Pancreas (tissue), 10 donors: ENCODE measurements at places on chromosomes 12 and 14.
A peak's percentile ranks its signal among the peaks of the same experiment; 100 is the strongest.

GRCh38 chr12:119692997-119693396 is 25.1 kb downstream of the PRKAB1 start:
- DNase-seq, result no peak

- no peak for DNase-seq
Measured at GRCh38 chr14:64218344-64219240, 75.6 kb downstream of the ESR2 start.

DNA sequence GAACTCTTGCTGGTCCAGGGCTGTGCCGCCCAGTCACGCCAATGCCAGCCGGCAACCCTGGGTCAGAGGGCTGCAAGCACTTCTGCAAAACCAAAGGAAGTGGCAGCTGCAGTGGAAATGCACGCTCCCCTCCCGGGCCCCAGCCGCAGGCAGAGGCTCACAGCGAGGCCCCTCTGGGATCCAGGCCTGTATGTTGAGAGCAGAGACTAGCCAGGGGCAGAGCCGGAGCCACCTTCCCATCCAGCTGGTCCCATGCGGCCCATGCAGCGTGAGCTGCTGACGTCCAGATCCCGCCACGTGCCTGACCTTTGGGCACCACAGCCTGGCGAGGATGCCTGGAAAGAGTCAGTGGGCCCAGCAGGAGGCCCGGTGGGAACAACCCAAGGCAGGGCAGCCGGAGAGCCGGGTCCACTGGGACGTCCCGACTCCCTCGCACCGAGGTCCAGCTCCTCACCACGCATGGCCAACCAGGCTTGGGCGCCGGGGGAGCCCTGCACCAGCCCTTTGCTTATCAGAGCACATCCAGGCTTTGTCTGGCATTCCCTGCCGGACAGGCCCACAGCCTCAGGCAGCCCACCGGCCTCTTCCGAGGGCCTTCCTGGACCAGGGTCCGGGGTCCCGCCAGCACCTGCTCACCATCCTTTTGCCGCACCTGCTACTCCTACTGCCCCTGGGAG is 4.3 kb downstream of the GPR132 start:
- DNase-seq, result no peak

DNA sequence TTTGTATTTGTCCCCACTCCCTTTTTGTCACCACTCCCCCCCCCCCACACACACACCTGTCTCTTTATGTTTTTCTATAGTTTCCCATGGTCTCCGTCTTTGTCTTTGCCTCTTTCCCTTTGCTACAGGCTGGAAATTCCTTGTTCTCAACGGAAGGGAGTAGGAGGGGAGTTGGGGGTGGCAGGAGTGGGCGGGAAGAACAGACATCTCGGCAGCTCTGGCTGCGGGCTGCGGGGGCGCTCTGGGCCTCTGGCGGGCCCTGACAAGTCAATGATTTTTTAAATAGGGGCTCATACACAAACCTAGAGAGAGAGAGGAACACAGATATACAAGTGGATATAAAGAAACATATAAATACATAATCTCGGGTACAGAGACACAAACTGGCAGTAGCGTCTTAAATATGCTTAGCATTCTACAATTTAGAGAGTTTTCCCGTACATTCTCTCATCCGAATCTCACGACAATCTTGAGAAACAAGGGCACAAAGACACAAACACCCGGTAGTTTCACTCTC is 2.4 kb upstream of the NAB2 start:
- peak; percentile 58 for DNase-seq

DNA sequence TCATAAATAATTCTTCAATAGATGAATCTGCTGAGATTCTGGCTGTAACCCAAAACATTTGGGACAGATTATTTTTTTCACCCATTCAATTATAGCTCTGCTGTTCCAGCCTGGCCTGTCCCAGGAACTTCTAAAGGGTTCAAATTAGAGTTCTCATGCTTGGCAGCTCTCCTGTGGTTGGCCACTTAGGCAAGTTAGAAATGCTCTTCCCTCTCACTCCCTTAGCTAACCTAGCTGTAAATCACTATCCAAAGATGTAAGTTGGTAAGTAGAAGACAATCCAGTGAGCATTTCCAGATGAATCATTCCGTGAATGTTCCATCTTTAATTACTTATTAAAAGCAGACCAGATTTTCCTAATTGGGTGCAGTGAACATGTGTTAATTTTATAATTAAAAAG is 760.4 kb upstream of the TBX3 start:
- no peak for DNase-seq

GRCh38 chr14:92451245-92451644 is 62.3 kb upstream of the RIN3 start:
- DNase-seq, result no peak

DNA sequence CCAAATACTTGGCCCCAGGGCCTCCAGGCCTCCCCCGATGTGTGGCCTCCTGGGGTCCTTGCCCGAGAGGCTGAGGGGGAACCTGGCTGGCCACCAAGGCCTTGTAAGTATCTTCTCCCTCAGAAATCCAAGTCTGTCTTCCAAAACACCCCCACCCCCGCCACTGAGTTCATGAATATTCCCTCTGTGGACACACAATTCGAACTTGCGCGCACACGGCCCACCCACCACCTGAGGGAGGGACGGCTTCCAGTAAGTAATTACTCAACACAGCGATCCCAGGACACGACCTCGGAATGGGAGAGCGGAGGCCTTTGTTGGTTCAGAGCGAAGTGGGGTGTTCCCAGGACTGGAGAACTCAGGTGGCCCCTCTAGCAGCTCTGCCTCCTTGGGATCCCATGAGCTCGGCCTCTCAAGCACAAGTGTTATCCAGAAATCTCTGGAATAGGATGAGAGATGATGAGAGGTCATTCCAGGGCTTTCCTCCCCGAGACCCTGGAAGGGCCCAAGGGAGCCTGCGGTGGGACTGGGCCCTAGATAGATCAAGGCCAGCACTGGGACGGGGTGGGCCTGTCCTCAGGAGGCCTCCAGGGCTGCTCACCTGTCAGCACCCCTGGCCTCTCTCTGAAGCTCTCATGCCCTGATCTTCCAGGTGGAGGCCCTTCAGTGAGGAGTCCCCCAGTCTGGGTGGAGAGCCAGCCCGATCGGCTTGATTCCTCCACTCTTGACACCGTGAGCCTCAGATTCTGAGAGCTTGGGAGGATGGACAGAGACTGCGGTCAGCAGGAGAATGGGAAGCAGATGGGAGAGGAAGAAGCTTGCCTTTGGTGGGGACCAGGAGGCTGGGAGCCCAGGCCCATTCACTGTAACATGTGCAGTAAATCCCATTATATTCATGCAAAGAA is 219.0 kb upstream of the RTL1 start:
- no peak for DNase-seq

- DNase-seq, result no peak
Measured at GRCh38 chr14:105418269-105419194, 1.1 kb upstream of the MTA1 start.

GRCh38 chr12:75692876-75693275 is 181.5 kb upstream of the KRR1 start:
- DNase-seq, result no peak

GRCh38 chr12:24561411-24561871 is 387.5 kb downstream of the BCAT1 start:
- DNase-seq, result no peak

- no peak for DNase-seq
Measured at GRCh38 chr12:109421355-109422087, 55.6 kb downstream of the KCTD10 start.

DNA sequence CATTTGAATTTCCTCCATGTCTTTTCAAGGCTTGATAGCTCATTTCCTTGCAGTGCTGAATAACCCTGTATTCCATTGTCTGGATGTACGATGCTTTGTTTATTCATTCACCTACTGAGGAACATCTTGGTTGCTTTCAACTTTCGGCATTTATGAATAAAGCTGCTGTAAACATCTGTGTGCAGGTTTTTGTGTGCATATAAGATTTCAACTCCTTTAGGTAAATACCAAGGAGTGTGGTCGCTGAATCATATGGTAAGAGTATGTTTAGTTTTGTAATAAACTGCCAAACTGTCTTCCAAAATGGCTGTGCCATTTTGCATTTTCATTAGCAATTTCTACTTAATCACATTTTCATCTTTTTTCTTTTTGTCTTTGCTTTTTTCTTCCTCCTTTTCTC is 327.7 kb upstream of the TBX3 start:
- no peak for DNase-seq

DNA sequence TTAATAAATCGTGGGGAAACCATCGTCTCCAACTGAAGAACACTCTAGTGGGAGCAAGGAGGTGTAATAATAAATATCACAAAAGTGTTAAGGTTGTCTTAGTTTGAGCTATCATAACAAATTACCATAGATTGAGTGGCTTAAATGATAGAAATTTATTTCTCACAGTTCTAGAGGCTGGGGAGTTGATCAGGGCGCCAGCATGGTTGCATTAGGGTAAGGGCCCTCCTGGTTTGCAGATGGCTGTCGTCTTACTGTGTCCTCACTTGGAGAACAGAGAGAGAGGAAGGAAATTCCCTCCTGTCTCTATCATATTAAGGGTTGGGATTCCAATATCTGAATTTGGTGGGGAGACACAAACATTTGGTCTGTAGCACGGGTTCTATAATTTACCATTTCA is 33.0 kb downstream of the MRPS35 start:
- no peak for DNase-seq

DNA sequence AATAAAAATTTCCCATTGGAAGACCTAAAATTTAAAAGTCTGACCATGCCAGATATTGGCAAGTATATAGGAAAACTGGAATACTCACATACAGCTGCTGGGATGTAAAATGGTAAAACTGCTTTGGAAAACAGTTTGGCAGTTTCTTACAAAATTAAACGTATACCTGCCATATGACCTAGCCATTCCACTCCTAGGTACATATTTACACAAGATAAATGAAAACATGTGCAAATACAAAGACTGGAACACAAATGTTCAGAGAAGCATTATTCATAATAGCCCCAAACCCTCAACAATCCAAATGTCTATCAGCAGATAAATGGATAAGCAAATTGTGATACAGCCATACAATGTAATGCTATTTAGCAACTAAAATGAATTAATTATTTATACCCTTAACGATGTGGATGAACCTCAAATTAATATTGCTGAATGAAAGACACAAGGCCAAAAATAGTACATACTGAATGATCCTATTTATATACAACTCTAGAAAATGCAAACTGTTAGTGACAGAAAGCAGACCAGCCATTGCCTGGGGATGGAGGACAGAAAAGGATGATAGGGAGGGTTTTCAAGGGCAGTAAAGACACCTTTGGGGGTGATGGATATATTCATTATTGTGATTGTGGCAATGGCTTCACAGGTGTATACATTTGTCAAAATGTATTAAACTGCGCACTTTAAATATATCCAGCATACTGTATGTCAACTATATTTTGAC is 21.3 kb upstream of the TCP11L2 start:
- DNase-seq, result no peak

- DNase-seq, result no peak
Measured at GRCh38 chr12:96421014-96421413, 20.8 kb upstream of the CDK17 start.
